ENCODE measurements at places on chromosomes 16 and 17. TPM values are rescaled to one million over a fixed set of nuclear protein-coding genes. Genes with fewer than 3 reads are reported as not detected.

The ANKRD40CL gene
- not detected for total RNA-seq

The DNAH2 gene
- total RNA-seq = 0.06 TPM

The SPN gene
- 137 TPM for total RNA-seq

DNA sequence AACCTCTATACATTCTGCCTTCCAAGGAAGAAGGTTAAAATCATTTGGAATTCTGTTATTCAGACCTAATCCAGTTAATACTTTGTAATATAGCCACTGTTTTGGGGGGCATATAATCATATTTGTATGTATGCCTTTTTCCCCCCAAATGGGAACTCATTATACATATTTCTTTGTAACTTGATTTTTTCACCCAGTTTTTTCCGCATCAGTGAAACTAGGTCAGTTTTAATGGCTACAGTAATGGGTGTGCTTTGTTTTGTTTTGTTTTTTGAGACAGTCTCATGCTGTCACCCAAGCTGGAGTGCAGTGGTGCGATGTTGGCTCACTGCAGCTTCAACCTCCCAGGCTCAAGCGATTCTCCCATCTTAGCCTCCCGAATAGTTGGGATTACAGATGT, 54.9 kb downstream of the WWP2 start:
- H3K36me3 ChIP-seq = peaks cover 66% of the 10 kb centered on the region
- H3K27ac ChIP-seq = no peak overlapping the region
- ATAC-seq = no peak
- no peaks in the 10 kb centered on the region for H3K27me3 ChIP-seq
- no peak overlapping the region for H3K4me3 ChIP-seq

GRCh38 chr16:14303182-14303618, 232.1 kb downstream of the MRTFB start:
- ATAC-seq = no peak
- peaks cover 7% of the 10 kb centered on the region for H3K4me1 ChIP-seq
- peaks cover 15% of the 10 kb centered on the region for H3K27me3 ChIP-seq

DNA sequence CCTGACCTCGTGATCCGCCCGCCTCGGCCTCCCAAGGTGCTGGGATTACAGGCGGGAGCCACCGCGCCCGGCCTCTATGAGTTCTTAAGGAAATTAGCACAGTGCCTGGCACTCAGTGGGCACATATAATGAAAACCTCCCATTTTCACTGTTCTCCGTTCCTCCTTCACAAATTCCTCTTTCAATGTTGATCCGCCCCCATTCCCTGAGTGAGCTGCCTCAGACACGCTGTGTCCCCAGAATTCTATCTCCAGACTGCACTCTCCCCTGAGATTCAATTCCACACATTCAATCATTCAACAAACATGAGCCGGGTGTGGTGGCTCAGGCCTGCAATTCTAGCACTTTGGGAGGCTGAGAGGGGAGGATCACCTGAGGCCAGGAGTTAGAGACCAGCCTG, 7.0 kb downstream of the P2RX1 start:
- H3K4me3 ChIP-seq = no peak overlapping the region
- H3K27me3 ChIP-seq = no peaks in the 10 kb centered on the region
- H3K27ac ChIP-seq = no peak overlapping the region
- no peaks in the 10 kb centered on the region for H3K36me3 ChIP-seq

DNA sequence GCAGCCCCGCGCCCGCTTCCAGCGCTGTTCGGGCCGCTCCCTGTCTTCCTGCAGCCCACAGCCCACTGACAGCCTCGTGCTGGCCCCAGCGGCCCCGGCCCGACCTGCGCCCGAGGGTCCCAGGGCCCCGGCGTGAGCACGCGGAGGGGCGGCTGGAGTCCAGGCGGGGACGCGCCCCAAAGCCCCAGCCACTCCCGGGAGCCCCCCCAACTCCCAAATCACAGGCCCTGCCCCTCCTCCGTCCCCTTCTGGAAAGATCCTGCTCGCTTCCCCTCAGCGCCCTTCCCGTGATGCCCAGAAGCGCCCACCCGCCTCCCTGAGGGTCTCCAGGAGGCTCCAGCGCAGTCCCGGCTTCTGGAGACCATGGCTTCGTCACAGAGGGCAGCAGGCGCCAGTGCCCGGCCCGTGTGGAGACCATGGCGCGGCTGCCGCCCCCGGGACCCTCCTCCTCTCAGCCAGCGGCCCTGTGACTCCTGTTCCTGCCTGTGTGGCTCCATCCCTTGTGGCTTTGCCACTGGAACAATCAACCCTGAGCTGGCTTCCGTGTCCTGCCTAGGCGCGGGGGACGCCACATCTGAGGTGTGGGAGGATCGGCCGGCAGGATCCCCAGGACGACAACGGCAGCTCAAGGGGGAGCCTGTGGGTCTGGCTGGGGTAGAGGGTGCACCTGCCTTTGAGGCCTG, 3.9 kb downstream of the UTS2R start:
- no peak for ATAC-seq
- peaks cover 4% of the 10 kb centered on the region for H3K4me1 ChIP-seq

- H3K4me1 ChIP-seq = no peaks in the 10 kb centered on the region
- H3K36me3 ChIP-seq = no peaks in the 10 kb centered on the region
- peaks cover 7% of the 10 kb centered on the region for H3K27me3 ChIP-seq
- no peak overlapping the region for H3K27ac ChIP-seq
These were observed 24.9 kb upstream of the RHOT1 start for GRCh38 chr17:32117399-32117798.

Measured in activated T-helper 17 cell treated with anti-CD3 and anti-CD28 coated beads, Interleukin-2, amount 50 U/mL, for 72 hours (primary cell).